ENCODE measurements at places on chromosomes 1 and 21.

GRCh38 chr1:65419681-65420589 is 533 bp upstream of the LEPR start:
- DNase-seq: peak; percentile 100

GRCh38 chr1:112514901-112515300 is 6.1 kb downstream of the WNT2B start:
- no peak for DNase-seq

- no peak for DNase-seq
Observed at GRCh38 chr1:69570356-69570755, 2.6 kb downstream of the LRRC7 start.

GRCh38 chr21:44483288-44484237 is 28.3 kb downstream of the LRRC3 start:
- DNase-seq: no peak

- no peak for DNase-seq
Observed at GRCh38 chr1:77222496-77222895, 3.3 kb upstream of the PIGK start.
